ENCODE measurements at places on chromosomes 7 and 10.

DNA sequence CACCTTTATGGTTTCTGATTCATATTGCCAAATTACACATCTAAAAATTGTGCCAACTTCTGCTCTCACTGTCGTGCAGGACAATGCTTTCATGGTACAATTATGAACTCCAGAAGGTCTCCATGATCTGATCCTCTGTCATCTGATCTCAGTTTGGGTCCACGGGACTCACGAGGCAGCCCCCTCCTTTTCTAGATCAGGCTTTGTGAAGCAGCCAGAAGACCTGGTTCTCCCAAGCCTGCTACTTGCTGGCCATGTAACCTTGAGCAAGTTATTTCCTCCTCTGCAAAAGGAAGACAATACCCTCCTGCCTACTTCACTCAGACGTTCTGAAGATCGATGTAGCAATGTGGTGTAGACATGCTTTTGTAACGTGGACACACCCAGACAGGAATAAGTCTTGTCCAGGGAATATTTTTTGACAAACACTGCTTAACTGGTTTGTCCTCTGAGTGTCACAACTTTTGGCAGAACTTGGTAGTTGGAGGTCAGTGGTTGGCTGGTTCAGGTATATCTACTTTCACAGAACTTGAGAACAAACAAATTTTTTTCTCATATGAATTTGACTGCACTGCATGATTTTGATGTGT is 19.6 kb downstream of the CALML3 start:
- DNase-seq = no peak

- DNase-seq = no peak
Measured at GRCh38 chr10:55668326-55668922, 692.6 kb downstream of the ZWINT start.

DNA sequence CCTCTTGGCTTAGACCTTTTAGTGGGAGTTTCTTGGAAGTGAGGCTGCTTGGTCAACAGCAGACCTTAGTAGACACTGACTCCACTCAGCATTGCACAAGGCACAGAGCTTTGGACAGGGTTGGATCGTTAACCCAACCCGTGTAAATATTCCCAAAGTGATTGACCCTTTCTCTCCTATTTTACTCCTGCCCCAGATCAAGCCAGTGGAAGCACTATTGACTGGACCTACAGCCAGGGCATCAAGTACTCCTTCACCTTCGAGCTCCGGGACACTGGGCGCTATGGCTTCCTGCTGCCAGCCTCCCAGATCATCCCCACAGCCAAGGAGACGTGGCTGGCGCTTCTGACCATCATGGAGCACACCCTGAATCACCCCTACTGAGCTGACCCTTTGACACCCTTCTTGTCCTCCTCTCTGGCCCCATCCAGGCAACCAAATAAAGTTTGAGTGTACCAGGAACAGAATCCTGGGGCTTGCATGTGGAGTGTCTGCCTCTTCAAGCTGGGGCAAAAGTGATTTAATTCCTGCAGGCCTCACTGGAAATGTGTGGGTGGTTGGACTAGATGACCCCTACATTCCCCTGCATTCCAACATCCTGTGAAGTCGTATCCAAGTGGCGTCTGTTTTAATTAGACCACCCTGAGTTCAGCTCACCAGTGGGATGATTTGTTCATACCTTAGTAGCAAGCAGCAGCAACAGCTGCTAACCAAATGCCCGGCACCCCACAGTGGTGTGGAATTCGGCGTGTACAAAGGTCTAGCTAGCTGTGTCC is 7.5 kb downstream of the CPA1 start:
- DNase-seq = no peak

DNA sequence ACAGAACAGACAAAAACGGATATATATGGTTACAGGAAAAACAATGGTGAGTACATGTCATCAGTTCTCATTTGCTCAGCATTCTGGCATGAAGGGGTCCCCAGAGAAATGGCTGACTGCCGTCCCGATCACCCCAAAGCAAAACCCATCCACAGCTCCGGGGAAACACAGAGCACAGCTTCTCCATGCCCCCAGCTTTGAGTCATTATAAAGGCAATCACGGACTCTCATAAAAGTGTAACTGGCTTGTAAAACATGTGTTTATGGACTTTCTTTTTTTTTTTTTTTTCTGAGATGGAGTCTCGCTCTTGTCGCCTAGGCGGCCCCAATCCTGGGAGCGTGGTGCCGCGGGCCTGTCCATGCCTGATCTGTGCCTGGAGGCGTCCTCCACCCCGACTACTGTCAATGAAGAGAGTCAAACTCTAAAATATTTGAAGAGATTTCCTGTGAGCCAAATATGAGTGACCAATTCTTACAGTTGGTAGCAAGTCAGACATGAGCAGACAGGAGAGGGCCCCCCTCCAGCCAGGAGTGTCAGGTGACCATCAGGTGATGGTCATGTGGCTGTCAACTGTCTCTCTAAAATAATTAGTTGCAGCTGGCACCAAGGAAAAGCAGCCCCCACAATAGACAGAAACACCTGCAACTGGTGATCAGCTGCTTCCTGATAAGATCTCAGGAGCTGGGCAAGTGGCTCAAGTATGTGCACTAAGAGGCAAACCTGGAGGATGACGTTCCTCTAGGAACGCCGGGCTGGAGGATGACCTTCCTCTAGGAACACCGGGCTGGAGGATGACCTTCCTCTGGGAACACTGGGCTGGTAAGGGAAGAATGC is 21.7 kb upstream of the NOM1 start:
- no peak for DNase-seq

DNA sequence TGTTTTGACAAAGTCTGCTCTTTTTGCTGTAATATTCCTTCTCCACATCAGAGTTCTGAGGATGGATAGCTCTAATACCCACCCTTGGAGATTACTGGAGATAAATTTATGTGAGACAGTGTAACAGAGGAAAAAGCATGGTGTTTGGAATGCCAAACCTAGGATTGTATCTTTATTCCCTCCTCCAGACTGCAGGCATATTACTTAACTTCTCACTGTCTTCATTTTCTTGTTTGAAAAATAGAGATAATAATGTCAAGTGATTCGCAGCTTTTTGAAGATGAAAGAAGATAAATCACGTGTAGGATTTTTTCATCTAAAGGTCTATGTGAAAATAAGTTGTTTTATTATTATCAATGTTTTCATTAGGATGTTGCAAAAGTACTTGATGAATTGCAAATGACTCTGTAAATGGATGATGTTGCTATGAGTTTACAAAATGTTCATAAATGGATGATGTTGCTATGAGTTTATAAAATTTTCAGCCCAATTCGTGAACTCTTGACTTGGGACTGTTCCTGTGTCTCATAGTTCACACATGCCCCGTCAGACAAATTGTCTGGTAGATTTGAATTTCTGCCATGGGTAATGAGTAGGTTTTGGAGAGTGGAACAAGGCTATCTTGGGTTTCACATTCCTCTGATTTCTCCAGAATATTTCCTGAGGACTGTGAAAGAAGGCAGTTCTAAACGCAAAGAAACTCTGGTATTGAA is 113.1 kb upstream of the IGFBP3 start:
- DNase-seq = no peak

DNA sequence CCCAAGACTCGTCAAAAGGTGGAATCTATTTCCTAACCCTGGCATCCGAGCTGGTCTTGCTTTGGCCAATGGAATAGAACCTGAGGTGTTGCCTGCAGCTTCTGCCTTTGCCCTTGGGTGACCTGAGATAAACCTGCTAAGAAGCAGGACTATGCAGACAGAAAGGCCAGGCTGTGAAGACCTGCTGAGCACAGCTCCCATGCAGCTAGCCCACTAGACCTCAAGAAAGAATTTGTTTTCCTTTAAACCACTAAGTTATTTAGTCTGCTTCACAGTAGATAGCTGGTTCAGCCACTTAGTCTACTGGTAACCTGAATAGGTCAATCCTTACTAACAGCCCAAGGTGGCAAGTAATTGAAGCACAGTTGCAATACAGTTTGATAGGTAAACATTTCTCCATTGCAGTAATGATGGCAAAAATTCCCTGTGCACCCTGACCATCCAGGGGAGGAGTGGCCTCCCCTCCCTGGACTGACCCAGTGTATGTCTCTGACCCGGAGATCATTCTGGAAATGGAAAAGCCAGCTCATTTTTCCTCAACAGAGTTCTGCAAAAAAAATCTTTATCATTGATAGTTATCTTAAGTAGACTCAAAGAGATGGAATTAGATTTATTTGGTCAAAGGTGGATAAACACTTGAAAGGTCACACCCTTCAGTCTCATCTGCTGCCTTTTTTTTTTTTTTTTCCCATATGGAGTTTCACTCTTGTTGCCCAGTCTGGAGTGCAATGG is 20.0 kb downstream of the TNS3 start:
- DNase-seq = no peak

GRCh38 chr7:116776610-116777289 is 85.6 kb upstream of the CAPZA2 start:
- no peak for DNase-seq

GRCh38 chr10:101892782-101893391 is 49.3 kb upstream of the KCNIP2 start:
- no peak for DNase-seq

- DNase-seq = no peak
Measured at GRCh38 chr7:106625678-106626301, 35.2 kb downstream of the CCDC71L start.

DNA sequence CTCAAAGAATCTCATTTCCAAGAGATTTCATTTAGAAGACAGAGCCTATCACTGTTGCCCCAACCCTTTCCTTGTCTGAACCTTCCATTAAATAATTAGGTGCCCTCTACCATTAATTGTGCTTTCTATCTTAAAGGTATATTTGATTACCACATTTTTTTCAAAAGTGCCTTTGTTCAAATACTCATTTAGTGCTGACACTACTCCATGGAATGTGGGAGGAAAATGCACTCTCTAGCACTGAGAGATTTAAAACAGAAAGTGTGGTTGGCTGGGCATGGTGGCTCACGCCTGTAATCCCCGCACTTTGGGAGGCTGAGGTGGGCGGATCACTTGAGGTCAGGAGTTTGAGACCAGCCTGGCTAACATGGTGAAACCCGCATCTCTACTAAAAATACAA is 119.8 kb downstream of the CACNA2D1 start:
- DNase-seq = no peak

DNA sequence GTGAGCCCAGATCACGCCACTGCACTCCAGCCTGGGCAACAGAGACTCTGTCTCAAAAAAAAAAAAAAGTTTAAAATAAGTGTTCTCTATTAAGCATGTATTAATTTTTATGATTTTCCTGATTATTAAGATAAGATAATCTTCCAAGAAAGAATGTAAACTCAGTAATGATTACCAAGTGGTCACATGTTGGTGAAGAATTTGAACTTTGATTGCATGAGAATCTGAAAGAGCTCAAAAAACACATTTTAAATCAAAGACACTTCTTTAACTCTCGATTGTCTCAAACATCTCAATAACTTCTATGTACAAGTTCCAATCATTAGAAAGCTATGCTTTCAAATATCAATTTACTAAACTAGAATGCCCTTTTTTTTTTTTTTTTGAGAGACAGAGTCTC is 33.8 kb downstream of the SNX8 start:
- no peak for DNase-seq

- DNase-seq = no peak
Measured at GRCh38 chr10:21138769-21139340, 241.7 kb upstream of the NEBL start.

GRCh38 chr10:116947841-116948529 is 57.0 kb downstream of the SHTN1 start:
- DNase-seq = no peak

DNA sequence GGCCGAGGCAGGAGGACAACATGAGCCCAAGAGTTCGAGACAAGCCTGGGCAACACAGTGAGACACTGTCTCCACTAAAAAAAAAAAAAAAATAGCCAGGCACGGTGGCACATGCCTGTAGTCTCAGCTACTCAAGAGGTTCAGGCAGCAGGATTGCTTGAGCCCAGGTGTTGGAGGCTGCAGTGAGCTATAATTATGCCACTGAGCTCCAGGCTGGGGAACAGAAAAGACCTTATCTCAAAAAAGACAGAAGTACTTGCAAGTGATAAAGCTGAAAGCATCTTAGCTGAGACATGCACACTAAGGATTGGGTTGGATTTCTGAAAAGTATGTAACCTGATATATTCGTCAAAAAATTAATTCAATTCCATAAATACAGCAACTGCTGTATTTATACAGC is 68.4 kb downstream of the PPP1R3C start:
- DNase-seq = no peak

- DNase-seq = no peak
Measured at GRCh38 chr7:151310578-151310977, 31.0 kb upstream of the NUB1 start.

- DNase-seq = no peak
Measured at GRCh38 chr10:115092258-115092554, 959 bp upstream of the ATRNL1 start.

GRCh38 chr7:6181136-6181535 is 91.3 kb downstream of the CYTH3 start:
- no peak for DNase-seq

DNA sequence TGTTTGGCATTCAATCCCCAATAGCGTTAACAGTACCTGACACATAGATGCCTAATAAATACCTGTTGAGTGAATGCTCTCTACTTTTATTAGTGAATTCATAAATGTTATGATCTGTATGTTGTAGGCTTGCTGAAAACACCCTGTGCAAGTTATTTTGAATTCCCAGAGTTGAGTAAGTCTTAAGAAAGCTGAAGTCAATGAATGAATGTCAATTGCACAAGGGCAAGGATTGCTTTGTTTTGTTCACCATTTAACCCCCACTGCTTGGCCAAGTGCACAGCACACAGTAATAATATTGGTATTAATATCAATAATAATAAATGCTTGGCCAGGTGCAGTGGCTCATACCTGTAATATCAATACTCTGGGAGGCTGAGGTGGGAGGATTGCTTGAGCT is 10.2 kb downstream of the CPA1 start:
- no peak for DNase-seq

DNA sequence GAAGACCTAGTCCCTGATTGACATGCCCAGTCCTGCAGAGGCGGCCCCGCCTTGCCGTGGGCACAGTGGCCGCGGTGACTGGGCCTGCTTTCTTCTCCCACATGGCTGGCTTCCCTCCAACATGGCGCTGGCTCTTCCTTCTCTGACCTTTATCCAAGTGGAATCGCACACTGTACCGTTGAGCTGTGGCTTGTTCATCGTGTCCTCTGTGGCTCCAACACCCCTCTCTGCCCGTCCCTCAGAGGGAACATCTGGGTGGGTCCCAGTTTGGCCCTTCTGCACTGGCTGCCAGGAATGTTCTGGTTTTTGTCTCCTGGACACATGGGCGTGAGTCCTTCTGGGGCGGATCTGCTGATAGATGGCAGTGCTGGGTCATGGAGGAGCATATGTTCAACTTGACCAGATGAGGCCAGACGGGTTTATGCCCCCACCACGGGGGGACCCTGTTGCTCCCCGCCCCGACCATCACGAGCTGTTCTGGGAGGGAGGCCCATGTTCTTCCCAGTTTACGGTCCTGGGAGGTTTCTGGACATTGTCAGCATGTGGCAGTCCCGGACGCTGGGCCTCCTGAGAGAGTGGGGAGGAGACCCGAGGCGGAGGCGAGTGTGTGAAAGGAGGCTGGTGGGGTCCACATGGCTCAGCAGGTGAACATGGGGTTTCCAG is 63.5 kb downstream of the LHPP start:
- no peak for DNase-seq

GRCh38 chr7:10803720-10804119 is 170.0 kb upstream of the PHF14 start:
- DNase-seq = no peak

Measured in hematopoietic multipotent progenitor cell (in vitro differentiated cells).